ENCODE measurements at places on chromosomes 6 and 20.

- no peak for DNase-seq
Observed at GRCh38 chr20:16589623-16590022, 16.4 kb upstream of the KIF16B start.

GRCh38 chr6:46221222-46221793, 50.5 kb upstream of the ENPP5 start:
- no peak for DNase-seq

GRCh38 chr6:34523441-34524206, 32.5 kb downstream of the SPDEF start:
- no peak for DNase-seq

DNA sequence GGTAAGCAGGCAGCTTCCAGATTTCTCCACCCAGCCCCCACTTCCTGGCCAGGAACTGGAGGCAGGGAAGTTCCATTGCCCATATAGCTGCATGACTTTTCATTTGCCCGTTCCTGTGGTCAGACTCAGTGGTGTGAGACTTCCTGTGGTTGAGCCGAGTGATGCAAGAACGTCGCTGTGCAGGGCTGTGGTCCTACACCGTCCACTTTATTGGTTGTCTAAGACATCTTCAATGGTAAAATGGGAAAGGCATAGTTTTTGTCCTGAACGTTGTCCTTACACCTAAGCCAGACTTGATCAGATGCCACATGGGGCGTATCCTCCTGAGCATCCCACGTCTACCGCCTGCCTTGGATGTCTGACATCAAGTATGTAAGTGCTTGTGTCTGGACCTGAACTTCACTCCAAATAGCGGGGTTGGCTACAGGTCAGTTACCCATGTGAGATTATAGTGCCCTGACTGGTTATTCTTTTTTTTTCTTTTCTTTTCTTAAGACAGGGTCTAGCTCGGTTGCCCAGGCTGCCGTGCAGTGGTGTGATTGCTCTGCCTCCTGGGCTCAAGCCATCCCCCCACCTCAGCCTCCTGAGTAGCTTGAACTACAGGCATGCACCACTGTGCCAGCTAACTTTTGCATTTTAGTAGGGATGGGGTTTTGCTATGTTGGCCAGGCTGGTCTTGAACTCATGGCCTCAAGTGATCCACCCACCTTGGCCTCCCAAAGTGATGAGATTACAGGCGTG, 25.9 kb upstream of the GTSF1L start:
- DNase-seq = no peak

DNA sequence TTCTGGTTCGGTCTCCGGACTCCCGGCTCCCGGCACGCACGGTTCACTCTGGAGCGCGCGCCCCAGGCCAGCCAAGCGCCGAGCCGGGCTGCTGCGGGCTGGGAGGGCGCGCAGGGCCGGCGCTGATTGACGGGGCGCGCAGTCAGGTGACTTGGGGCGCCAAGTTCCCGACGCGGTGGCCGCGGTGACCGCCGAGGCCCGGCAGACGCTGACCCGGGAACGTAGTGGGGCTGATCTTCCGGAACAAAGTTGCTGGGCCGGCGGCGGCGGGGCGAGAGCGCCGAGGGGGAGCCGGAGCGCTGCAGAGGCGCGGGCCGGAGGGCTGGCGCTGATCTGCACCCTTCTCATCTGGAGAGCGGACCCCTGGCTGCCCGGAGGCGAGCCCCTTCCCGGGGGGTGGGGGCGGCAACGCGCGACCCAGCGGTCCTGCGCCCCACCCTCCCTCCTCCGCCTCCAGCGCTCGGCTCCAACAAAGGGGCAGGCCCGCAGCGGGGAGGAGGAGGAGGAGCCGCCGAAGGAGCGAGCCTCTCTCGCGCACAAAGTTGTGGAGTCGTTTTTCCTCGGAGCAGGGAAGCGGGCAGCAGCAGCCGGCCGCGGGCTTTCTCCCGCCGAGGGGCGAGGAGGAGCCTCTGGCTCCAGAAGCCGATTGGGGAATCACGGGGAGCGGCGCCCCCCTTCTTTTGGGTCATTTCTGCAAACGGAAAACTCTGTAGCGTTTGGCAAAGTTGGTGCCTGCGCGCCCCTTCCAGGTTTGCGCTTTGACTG, at the start of gene UTRN:
Gene UTRN, plus strand, starts transcription at position 553 of the 765 bp plus-strand sequence. CDS start 6,494 bp downstream, outside the sequence.
- peak; percentile 90 for DNase-seq

DNA sequence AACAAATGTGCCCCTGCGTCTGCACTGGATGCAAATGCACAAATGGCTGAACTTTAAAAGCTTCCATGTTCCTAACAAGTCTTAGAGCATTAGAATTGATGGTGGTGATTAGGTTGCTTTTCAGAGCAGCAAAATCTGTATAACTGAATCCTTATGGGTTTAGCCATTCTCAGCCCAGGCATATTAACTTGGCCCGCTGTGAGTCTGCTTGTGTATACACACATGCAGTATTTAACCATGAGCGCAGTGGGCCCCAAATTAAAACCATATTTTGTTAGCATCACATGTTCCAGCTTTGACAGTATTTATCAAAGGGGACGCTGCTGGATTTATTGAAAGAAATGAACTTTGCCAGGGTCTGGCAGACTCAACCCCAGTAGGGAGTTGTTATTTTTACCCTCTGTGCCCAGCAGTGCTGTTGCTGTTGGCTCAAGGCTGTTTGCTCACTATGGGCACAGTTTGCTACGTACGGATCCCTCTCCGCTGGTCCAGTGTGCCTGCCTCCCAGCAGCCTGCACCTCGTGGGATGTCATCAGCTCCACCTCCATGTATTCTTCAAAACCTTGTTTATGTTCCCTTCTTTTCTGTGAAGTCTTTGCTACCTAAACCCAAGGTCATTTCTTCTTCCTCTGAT, 144.7 kb downstream of the QRSL1 start:
- DNase-seq = no peak

- no peak for DNase-seq
Observed at GRCh38 chr6:34526241-34526972, 29.7 kb downstream of the SPDEF start.

- no peak for DNase-seq
Observed at GRCh38 chr6:6494677-6495076, 93.8 kb upstream of the LY86 start.

Data from sigmoid colon (tissue), 7 donors.